Glutamatergic neuron (in vitro differentiated cells): ENCODE measurements at places on chromosomes 6 and 20. TPM values are rescaled to one million over a fixed set of nuclear protein-coding genes. Genes with fewer than 3 reads are reported as not detected.

DNA sequence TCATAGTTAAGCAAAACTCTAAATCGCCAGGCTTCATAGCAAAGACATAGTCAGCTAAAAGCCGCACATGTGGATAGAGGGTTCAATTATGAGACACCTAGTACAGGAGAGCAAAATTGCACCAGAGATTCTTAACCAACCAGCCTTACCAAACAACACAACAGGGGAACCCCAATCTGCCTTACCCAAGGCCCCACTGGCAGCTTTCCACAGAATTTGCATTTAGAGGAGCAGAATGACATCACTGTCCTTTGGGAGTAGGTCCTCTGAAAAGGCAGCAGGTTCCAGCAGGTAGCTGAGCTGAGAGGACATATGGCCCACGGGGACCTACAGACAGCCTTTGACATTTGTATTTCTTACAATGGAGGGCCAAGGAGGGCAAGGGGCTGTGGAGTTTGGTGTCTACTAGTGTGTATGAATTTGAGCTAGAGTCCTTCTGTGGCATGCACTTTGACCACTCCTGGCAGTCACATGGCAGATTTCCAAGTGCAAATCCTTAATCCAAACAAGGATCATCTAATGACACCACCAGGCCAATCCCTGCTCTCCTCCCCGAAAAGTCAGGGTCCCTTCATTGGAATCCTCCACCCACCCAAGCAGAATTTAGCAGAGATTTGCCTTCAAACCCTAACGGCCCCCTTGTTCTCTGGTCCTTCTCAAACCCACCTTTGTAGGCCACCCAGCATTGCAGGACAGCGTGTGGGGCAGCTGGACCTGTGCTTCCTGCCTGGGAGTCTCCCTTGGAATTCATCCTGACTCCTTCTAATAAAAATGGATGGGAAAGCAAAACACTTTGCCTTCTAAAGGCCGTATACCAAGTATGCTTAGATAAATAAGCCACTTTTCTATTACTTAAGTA is 171.2 kb upstream of the SUPT3H start:
- DNase-seq: no peak

GRCh38 chr20:44419131-44419844 is 56.4 kb upstream of the TTPAL start:
- DNase-seq: no peak

DNA sequence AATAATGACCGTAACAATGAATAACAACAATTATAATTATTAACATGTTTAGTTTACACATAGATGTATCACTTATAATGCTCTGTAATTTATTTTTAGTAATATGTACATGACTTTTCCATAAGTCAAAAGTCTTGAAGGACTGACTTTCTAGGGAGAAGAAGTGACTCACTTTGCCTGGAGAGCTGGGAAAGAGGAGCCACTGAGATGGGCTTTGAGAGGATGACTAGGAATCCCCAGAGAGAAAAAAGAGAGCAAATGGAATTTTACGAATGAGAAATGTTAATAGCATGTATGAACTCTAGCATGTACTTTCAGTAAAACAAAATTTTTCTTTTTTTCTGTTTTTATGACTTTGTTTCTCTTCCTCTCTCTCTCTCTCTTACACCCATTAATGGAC is 67.8 kb upstream of the RALY start:
- no peak for DNase-seq

DNA sequence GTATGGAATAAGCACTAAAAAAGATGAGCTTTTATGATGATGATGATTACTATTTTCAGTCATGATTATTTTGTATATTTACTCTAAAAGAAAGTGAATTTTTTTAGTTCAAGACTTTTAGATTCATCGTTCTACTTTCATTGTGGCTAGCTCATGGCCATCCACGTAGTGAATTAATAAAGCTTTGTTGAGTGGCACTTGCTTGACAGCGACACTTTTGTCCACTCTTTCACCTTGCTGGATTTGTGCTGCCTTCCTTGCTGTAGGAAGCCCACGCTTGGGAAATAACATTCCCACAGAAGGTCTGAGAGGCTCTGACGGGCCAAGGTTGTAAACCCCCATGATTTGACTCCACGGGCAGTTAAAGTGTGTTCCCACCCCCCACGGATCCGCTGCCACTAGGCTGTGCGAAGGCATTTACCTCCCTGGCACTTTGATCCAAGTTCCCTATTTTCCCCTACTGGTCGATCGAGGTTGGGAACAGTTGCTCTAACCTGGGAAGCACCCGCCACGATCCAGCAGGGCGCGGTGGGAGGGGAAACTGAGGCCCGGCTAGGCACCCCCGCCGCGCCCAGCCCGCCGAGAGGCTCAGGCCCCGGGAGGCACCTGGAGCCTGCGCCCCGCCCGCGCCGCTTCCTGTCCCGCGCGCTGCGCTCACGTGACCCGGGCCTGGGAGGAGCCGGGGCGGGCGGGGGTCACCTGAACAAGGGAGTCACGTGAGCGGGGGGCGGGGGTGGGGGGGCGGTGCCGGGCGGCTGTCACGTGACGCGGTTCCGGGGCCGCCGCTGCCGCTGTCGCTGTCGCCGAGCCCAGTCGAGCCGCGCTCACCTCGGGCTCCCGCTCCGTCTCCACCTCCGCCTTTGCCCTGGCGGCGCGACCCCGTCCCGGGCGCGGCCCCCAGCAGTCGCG is at the start of gene IGF2R:
IGF2R (plus strand) TSS at position 788 of the 909 bp plus-strand sequence. CDS start 165 bp downstream, outside the sequence.
- DNase-seq: peak; percentile 88

GRCh38 chr6:53765270-53765669 is 29.5 kb upstream of the LRRC1 start:
- no peak for DNase-seq

Gene GSTA2
- not detected for total RNA-seq

Gene SPATS1
- total RNA-seq: not detected
